Stimulated activated CD8-positive, alpha-beta memory T cell treated with anti-CD3 and anti-CD28 coated beads, Interleukin-15, amount 100 ng/mL, for 48 hours (primary cell): ENCODE measurements at places on chromosomes 4 and X.

GRCh38 chrX:22959204-22959920 is 40.4 kb upstream of the DDX53 start:
- no peak for DNase-seq

- no peak for DNase-seq
Measured at GRCh38 chrX:52425775-52426174, 57.0 kb downstream of the XAGE2 start.

GRCh38 chr4:143396695-143397094 is 60.0 kb downstream of the GAB1 start:
- no peak for DNase-seq

GRCh38 chr4:122052677-122053076 is 99.5 kb upstream of the BLTP1 start:
- DNase-seq = no peak

- no peak for DNase-seq
Measured at GRCh38 chr4:147597561-147597960, 19.6 kb upstream of the TMEM184C start.

DNA sequence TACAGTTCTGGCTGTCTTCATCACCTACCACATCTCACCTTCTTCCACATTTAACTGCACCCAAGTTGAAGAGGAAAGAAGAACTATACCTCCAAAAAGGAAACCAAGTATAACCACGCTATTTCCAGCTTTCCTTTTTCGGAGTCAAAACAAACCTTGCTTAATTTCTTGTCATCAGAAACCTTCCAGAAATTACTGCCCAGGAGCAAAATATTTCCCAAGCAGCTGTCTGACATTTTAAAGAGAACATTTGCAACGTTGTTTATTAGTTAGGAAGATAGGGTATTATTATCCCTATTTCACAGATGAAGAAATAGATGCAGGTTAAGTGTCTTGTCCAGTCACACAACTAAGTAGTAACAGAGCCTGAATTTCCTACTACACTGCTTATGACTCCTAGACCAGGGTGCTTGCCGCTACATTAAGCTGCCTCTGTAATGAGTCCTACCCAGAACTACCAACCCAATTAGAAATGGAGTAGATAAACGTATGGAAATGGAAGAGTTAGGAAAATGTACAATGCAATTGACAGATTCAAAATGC is 2.2 kb upstream of the ACSL4 start:
- DNase-seq = no peak

DNA sequence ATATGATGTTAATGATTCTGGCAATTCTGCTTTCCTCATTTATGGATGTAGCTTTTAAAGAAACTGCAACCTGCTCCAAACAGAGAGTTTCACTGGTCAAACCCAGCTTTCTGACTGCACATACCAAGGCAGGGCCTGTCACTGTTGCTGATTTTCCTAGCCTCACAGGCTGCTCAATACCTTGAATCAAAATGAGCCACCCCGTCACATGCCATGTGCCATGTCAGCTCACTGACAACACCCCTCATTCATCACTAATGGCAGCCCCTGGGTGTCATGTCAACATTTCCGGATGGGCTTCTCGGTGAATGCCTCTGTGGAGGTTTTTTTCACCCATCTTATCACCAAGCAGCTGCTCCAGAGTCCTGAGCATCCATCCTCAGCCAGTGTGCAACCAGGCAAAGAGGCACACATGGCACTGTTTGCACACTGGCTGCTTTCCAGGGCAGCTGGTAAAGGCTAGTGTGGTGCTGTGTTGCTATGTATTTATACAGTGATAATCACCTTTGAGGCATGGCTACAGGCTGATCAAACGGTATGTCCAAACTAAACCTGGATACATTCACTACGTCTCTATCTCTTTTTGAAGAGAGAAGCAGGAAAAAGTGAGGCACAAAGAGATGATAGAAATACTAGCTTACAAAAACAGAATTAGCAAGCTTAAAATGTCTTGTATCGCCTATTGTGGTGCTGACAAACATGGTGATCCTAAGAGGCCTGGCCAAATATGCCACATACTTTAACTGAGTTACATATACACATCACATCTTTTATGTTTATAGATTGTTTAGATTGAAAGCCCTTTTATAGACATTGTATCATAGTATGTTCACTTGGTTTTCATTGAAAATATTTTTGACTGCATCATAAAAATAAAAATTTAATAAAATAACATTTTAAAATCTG is 94.6 kb upstream of the INPP4B start:
- no peak for DNase-seq

DNA sequence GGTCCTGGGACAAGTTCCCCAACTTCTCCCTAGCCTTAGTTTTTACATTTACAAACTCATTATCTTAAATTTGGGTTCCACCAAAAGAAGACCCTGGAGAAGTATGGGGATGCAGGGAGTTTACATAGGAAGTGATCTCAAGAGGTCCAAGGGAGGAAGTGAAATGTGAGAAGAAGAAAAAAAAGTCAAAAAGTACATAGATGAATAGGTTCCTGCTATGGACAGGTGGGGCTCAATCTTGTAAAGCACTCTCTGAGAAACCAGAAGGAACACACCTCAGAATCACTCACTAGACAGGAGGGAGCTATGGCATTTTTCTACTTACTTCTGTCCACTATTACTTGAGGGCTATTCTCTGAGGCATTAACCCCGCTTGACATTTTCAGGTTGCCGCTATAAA is 56.6 kb downstream of the ARHGAP6 start:
- DNase-seq = no peak

GRCh38 chr4:81060587-81061343 is 30.3 kb downstream of the BMP3 start:
- DNase-seq = no peak

- no peak for DNase-seq
Measured at GRCh38 chr4:153780876-153781275, 8.0 kb downstream of the SFRP2 start.

DNA sequence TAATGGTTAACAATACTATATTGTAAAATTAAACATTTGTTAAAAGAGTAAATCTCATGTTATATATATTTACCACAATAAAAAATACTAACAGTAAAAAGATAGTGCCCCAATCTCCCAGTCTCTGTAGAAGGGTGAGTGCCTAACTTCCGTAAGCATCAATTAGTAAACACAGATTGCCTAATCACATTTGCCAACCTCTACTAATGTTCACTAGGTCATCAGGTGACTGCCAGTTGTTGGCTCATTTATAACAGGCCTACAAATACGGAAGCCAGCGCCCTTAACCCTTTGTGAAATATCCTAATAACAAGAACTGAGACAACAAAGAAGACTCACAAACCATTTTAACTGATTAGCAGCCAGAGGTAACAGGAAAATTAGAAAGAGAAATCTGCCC is 345.1 kb downstream of the INPP4B start:
- DNase-seq = no peak

DNA sequence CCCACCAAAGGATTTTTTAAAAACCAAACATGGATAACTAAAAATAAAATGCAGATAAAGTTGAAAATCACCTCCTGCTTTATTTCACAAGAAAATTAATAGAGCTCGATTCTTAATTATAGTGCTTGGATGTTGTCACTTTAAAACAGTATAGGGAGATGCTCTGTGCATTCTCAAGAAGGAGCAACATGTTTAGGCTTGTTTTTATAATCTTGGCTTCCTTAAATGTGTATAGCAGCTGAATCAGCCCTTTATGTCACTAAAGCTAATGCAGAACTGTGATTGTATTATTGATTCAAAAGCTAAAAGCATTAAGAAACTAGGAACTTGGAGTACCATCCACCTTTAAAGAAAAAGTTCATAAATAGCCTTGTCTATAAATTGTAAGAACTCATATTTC is 12.9 kb downstream of the UTP3 start:
- no peak for DNase-seq

GRCh38 chrX:119495734-119496726 is 27.8 kb downstream of the SLC25A5 start:
- no peak for DNase-seq

GRCh38 chrX:150143721-150144440 is 205.6 kb upstream of the EOLA2 start:
- no peak for DNase-seq

DNA sequence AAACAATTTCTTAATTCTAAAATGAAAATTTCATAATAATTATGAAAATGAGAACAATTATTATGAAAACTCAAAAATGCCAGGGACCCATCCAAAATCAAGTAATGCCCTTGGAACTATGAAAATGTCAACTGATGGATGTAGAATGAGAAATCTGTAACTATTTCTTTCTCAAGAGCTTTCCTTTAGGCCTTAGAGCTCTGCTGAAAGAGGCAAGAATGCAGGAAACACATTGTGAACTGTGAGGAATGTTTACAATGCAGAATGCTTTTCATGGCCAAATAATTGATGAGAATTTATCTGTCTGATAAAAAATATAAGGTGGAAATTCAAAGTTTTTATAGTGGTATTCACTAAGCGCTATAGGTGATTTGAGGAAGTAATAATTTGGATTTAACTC is 207.1 kb upstream of the PCDH18 start:
- DNase-seq = no peak

- DNase-seq = no peak
Measured at GRCh38 chr4:122588453-122589238, 32.2 kb downstream of the IL21 start.

DNA sequence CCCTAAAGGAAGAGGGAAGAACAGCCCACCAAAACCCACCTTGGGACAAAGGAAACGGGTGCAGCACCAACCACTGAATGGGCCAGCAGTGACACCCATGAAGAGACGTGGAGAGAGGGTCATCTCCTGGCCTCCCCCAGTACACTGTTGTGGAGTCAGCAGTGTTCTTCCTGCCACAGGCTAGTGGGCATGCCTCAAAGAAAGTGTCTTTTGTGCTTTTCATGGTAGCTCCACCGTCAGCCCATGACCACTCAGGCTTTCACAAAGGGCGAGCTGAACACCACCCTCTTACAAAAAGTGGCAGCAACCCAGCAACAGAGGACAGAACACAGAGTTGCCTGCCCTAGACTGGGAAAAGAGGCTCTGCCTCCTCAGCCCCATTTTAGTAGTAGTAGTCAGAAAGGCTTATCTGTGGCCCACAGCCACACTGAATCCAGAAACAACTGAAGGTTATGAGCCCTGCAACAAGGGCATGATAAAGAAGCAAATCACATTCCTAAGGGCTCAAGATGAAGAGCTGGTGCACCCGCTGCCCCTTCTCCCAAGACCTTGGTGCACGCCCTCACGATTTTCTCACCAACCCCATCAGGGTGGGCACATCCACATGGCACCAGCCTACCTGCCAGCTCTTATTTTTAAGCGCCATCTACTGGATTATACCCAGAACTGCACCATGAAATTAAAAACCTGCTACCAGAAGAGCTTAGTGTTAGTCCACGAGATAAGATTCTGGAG is 53.1 kb downstream of the RAB28 start:
- DNase-seq = no peak
